ENCODE measurements at places on chromosomes 4 and X.

DNA sequence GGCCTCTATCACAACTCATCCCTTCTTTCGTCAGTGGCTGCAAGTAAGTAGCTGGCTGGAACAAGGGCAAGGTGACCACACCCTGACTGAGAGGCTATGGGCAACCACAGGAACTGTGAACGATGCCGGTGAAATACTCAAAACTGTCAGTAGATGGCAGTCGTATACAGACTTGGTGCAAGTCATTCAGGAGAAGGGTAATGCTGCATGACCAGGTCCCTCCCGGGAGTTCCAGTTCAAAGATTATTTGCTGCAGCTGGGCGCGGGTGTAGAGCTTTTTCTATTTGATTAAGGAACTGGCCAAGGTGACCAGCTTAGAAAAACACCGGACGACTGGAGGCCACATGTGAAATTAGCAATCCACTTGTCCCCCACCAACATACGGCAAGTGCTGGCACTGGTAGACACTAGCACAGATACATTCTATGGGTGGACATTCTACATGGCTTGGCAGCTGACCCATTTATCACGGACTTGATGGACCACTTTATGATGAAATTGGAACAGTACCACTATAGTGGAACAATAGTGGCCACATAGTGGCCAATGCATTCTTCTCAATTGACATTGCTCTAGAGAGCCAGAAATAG, 726.6 kb downstream of the TRAM1L1 start:
- DNase-seq: peak; percentile 86

GRCh38 chrX:129744861-129745321, 6.1 kb downstream of the XPNPEP2 start:
- no peak for DNase-seq

GRCh38 chr4:168177546-168178149, 85.3 kb downstream of the ANXA10 start:
- no peak for DNase-seq

DNA sequence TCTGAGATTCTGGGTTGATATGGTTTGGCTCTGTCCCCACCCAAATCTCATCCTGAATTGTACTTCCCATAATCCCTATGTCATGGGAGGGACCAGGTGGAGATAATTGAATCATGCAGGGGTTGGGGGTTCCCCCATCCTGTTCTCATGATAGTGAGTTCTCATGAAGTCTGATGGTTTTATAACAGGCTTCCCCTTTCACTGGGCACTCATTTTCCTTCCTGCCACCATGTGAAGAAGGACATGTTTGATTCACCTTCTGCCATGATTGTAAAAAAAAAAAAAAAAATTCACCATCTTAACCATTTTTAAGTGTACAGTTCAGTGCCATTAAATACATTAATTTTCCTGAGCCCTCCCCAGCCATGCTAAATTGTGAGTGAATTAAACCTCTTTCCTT, 42.6 kb downstream of the SUPT20HL2 start:
- no peak for DNase-seq

GRCh38 chrX:71917621-71918343, 7.1 kb downstream of the NHSL2 start:
- no peak for DNase-seq

- DNase-seq: no peak
These were observed 76.6 kb downstream of the ARHGAP10 start for GRCh38 chr4:147808447-147808846.

- no peak for DNase-seq
These were observed 200.7 kb downstream of the SOWAHB start for GRCh38 chr4:76697129-76697803.

GRCh38 chr4:95248720-95249425, 299.9 kb downstream of the UNC5C start:
- DNase-seq: no peak

- DNase-seq: no peak
These were observed 676.7 kb upstream of the ACTRT1 start for GRCh38 chrX:128728943-128729342.

DNA sequence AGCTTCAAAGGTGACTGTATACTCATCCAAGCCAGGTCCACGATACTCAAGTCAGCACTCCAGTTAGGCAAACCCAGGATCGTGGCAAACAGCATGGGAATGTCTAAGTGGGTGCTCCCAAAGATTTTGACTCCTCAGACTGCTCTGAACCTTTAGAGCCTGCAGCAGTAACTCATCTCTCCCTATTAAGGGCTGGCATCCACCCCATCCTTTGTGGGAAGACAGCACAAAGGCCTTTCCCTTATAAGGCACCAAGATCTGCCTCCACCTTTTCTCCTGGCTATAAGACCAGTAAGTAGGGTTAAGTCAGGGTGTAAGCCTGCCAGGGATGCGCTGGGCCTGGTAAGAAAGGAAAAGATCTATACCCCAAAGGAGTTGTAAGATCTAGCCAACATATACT, 23.6 kb upstream of the SLC25A43 start:
- DNase-seq: no peak

GRCh38 chrX:41722816-41723618, 964 bp upstream of the GPR82 start:
- no peak for DNase-seq

DNA sequence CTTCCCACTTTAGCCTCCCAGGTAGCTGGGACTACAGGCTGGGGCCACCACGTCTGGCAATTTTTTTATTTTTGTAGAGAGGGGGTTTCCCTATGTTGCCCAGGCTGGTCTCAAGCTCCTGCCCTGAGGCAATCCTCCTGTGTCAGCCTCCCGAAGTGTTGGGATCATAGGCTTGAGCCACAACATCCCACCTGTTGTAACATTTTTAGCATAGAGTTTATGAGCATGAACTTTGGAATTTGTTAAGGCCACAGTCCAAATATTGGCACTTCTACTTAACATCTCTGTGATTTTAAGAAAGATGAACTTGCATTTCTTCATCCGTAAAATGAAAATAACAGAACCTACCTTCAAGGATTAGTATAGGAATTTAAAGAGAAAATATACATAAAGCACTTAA, 445.6 kb downstream of the IQCM start:
- DNase-seq: no peak

DNA sequence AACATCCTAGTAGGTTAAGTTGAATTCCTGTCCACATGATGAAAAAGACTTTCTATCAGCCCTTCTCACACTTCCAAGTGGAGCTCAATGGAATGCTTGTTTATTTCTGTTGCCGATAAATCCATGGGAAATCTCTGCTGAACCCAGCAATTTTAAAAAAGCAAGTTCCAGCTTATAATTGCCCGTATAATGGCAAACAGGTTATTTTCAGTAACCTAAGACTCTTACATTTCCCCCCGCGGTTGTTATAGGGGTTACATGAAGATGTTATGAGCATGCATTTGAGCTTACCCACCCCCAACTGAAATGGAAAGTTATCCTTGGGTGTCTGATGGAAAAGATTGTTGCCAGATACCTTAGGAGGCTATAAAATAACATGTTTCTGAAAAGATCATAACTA, 136.2 kb downstream of the PALLD start:
- DNase-seq: no peak

GRCh38 chrX:136143711-136144110, 3.6 kb upstream of the FHL1 start:
- DNase-seq: no peak

DNA sequence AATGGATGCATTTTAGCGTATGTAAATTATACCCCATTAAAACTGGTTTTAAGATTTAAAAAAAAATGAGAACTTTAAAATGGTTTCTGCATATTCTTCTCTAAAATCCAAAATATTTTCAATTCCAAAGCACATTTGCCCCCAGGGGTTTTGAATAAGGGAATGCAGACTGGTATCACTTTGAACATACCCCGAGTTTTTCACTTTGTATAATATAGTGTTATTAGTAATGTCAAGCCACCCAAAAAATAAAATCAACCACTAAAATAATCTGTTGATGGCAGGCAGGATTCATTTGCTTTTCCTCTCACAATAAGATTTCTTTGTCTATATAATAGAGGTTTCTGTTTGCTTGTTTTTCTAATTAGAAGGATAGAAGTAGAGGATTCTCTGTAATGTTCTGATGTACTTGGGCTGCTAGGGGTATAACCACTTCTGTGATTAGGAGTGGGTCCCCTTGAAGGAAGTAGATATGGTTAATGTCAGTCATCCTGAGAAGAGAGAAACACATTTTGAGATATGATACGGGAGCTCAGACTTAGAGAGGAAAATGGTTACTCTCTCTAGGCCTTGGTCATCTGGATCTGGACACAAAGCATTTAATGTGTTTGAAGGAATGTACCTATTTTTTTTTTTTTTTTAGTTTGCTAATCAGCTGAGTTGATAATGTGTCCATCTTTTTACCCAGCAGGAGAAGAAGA, 9.3 kb upstream of the LIN54 start:
- peak; percentile 72 for DNase-seq

- no peak for DNase-seq
These were observed 548.7 kb upstream of the DIPK2B start for GRCh38 chrX:45749375-45749774.

DNA sequence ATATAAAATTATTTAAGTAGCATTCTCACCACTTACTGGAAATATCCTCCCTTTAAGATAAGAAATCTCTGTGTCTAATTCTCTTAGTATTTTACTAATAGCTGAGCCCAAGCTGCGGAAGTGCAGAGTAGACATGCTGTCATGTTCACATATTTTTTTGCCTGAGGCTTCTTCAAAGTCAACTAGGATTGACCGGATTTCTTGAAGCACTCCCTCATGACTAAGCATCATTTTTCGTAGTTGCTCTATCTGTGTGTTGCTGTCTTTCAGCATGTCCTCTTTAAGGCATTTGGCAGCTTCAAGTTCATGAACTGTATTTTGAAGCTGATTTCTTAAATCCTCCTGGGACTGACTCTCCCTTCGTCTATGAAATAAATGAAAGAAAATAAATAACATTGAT, 36.9 kb downstream of the CCDC158 start:
- no peak for DNase-seq

DNA sequence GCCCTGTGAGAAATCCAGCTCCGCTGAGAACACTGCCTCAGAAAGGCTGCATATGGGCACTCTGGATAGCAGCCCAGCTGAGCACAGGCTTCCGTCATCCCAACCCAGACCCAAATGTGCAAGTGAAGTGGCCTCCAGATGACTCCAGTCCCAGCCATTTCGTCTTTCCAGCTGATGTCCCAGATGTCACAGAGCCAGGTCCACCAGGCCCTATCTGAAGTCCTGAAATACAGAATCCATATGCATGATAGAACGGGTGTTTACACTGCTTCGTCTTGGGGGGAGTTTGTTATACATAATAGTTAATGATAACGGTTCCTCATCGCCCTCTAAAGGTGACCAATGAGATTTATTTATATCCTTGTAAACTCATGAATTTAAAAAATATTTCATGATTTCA, 72.6 kb upstream of the TRIM2 start:
- DNase-seq: peak; percentile 56

DNA sequence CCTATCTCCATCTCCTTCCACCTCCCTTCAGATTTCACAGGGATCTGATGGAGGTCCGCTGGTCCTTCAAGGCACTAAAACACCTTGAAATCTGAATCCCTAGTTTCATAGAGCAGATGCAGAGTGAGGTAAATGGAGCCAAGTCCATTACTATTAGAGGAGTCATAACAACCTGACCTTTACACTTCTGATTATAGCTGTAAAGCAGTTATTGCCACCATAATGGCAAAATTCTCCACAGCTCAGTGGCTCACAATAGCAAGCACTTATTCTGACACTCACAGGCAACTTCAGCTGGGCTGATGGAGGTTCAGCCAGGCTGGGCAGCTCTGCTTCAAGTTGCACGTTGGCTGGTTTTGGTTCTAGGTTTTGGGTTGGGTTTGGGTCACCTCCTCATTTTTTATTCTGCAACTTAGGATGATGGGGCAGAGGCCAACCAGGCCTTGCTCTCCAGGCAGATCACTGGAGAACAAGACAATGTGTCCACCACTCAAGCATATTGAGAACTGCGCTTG, 51.4 kb upstream of the LRAT start:
- no peak for DNase-seq

GRCh38 chr4:33649015-33649414, 2595.3 kb downstream of the ARAP2 start:
- no peak for DNase-seq

GRCh38 chrX:23788521-23788920, 5.5 kb downstream of the SAT1 start:
- no peak for DNase-seq

GRCh38 chr4:173766171-173766600, 236.2 kb upstream of the HAND2 start:
- DNase-seq: no peak

- no peak for DNase-seq
These were observed 42.4 kb downstream of the NHS start for GRCh38 chrX:17417372-17417771.

- DNase-seq: no peak
These were observed 7.6 kb downstream of the EIF4E start for GRCh38 chr4:98921292-98921691.

DNA sequence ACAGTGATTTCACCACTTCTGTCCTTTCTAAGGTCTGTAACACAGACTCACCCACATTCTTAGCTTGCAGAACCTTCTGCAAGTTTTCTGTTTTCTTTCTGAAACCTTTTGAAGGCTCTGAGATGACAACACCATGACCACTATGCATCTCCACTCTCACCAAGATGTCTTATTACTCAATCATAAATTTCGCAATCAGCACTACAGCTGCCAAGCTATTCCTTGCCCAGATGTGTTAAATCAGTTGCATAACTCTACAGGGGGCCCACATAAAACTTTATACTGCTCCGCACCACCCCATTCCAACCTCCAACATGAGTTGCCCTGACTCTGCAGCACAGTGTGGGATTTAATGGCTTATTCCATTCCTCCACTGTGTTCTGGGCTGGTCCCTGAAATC, 229.9 kb downstream of the COL25A1 start:
- peak; percentile 3 for DNase-seq

DNA sequence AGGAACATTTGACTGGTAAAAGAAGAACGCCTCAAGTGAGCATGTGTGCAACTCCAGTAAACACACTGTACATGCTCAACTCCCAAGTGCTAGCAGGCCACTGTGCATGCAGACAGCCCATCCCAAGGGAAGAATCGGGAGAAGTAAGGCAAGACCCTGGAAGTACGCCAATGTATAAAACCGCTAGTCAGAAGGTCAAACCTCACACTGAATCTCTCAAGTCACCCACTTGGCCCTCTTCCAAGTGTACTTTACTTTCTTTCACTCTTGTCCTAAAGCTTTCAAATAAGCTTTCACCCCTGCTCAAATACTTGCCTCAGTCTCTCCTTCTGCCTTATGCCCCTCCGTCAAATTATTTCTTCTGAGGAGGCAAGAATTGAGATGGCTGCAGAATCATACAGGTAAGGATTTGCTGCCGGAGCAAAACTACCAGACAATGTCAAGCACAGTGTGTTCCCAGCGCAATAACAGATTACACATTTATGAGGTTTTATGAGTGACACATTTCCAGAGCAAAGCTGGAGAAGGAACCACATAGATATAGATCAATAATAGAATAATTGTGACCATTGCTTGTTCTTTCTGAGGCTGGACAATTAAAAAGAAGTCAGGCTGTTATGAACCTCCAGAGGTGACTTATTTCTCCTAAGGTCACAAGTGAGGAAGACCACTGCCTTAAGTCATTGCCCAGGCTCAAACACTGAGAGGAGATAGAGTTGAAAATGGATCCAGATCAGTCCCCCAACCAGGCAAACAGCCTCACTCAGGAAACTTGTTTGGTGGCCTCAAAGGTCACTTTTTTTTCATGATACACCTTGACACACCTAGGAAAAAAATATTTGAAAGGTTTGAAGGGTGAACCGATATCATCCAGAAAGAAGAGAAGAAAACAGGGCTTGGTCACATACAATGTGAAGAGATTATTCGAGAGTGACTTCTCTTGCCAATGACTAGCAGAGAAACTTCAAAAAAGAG, 26.3 kb downstream of the CXCL1 start:
- DNase-seq: no peak
